ENCODE measurements at places on chromosomes 13 and 19.

- no peak for DNase-seq
Observed at GRCh38 chr13:52974711-52975110, 53.9 kb upstream of the OLFM4 start.

- no peak for DNase-seq
Observed at GRCh38 chr19:30325676-30326392, 46.4 kb upstream of the ZNF536 start.

DNA sequence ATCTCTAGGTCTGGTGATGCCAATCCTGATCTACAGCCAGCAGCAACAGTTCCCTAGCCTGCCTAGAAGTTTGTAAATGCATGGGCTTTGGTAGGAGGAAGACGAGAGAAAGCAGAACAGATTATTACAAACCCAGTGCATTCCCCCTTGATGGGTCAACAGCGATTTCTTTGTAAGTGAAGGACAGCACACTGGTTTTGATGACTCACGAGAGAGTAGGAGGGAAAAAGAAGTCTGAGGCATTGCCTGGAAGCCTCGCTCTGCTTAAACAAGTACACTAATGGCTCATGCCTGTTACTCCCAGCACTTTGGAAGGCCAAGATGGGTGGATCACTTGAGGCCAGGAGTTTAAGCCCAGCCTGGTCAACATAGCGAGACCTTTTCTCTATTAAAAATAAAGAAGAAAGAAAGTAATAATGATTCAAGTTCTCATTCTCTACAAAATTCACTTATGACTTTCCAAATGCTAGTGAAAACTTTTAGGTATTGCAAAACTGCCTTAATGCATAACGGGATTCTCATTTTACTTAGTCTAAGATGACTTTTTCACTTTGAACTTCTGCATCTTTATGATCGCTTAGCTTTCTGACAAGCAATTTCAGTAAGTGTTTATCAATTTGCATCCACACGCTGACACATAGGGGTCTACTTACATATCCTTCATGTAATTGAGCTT lies 47.7 kb upstream of the USPL1 start:
- no peak for DNase-seq

GRCh38 chr13:40910324-40911050 lies 108.6 kb downstream of the ELF1 start:
- DNase-seq = no peak

DNA sequence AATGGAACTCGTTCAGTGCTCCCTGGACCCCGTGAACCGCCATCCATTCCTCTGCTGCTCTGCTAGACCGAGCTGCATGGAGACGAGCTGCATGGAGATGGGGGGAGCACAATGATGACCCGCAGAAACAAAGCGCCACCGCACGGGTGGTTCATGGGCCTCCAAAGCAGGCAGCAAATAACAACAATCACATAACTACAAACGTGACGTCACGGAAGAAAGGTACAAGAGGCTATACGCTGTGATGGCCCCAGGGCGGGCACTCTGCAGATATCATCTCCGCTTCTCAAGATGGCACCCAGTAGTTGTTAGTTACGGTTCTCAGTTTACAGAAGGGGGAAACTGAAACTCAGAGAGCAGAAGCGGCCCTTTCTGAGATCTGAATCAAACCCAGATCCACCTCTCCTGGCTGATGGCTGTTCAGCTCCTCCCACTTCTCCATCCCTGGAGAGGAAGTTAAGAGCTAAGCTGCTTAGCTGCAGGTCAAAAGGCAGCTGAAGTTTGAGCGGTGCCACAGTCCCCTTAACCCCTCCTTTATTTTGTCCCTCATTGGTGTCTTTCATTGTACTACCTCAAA lies 1.7 kb downstream of the ATP13A1 start:
- peak; percentile 66 for DNase-seq

Data from CD4-positive, alpha-beta T cell treated with Interleukin-12 subunit alpha and Interleukin-12 subunit beta, for 1 hour (primary cell).